NCI-H226 (cell line): ENCODE measurements at places on chromosomes 1 and 21.

DNA sequence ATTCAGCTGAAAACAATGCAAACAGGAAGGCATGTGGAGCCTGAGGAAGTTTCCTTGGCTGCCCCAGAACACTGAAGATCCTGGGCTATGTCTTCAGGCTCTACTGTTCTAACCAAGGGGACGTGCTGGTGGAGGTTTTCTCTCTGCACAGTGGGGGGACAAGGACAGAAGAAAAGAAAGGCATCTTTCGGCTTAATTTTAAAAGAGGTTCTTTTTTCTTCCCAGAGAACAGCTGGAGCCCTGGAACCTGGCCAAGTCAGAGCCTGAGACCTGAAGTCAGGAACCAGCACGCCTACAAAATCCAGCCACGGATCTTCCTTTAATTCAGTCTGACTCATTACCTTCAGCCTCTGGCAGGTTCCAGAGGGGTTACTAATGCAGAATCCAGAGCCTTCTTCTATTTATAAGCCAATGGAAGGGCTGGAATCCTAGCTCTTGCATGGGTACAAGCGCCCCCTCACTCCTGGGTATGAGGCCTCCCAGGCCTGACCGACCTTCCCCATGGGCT lies 19.8 kb downstream of the CTNNBIP1 start:
- DNase-seq, result peak; percentile 93

DNA sequence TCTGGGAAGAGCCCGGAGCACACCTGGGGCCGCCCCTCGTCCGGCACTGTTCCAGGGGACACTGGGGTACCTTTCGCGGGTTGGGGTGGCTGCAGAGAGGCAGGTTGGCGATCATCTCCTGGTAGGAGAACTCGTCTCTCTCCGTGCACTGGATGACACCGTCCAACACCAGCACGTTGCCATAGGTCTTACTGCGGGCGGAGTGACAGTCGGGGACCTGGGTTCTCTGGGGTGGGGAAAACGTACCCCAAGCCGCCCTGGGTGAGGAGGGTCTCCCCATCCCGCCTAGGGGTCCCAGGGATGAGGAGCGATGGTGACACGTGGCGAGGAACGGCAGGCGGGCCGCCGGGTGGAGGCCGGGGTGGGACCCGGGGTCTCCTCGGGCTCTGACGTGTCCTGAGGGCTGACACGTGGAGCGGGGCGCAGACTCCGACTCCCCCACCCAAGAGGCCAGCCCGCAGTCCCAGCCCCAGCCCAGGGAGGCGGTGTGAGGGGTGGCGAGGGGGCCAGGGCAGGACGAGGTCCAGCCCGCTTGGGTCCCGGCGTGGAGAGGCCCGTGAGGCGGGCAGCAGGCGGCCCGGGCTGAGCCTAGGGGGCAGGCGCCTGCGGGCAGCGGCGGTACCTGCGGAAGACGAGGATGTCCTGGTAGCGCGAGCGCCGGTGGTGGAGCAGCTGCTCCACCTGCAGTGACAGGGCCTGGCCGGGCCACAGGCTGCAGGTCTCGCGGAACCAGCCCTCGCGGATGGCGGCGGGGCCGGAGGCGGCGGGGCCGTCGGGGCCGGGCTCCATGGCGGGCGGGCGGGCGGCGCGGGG lies 457 bp downstream of the SRM start:
- DNase-seq, result no peak

DNA sequence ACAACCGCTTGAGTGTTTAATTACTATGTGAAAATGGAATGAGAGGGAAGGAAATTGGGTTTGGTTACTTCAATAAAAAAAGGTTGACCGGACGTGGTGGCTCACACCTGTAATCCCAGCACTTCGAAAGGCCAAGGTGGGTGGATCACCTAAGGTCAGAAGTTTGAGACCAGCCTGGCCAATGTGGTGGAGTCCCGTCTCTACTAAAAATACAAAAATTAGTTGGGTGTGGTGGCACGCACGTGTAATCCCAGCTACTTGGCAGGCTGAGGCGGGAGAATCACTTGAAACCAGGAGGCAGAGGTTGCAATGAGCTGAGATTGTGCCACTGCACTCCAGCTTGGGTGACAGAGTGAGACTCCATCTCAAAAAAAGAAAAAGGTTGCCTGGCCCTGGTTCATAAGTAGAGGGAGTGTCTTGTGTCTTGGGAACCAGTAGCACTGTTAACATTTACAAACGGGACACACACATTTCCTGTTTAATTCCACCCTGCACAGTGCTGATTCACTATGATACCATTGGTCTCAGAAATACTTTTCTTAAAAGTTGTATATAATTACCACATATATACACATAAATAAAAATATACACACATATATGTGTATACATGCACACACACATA lies 27.6 kb upstream of the CLDN14 start:
- no peak for DNase-seq

DNA sequence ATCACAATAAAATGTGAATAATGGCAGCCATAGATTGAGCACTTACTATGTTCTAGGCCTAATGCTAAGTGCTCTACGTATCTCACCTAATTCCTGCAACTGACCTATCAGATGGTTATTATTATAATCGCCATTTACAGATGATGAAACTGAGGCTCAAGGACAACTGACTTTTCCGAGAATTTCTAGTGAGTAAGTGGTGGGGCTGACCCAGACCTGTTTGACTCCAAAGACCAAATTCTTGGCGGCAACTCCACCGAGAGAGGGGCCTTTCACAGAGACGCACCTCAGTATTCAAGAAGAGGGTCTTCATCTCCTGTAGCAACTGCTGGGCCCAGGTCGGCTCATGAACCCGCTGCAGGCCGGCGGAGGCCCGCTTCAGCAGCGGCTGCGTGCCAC lies 573 bp downstream of the TMEM234 start:
- no peak for DNase-seq

- DNase-seq, result no peak
Observed at GRCh38 chr1:154844297-154844681, 25.8 kb downstream of the KCNN3 start.

DNA sequence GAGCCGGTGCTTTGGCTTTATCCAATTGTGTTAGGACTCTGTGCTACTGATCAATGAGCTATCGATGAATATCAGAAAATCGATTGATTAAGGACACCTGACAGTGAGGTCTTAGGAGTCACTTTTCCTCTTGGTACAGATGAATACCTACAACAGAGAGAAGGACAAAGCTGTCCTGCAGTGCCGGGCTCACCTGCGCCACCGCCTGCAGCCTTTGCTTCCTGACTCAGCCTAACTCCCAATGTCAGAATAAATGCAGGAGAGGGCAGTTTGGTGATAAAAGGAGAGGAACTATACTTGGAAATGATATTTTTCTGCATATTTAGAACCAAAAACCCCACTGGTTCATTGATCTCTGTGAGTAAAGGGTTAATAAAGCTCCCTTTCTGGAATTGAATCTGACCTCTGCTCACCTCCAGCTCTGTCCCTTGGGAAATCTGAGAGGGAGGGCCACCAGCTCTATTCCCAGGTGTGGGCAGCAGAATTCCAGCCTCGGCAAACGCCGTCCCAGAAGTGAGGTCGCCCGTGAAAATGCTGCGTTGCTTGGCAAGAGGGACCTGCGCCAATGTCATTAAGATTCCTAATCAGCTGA lies 39.3 kb downstream of the POFUT2 start:
- no peak for DNase-seq

DNA sequence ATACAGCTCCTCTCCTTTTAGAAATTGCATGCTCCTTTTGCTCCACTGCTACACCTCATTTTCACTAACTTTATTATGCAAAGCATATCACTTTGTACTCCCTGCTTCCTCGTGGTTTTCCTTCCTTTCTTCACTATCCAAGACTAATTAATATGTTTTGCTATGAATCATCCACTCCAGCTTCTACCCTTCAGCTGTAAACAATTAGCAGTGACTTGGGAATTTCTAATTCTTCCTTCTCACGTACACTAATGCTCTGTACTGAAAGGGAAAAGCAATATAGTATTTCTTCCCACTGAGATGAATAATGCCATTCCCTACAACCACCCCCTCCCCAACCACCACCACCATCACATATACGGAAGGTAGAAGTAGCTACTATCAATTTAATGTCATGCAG lies 1917.0 kb downstream of the MRPL39 start:
- no peak for DNase-seq

DNA sequence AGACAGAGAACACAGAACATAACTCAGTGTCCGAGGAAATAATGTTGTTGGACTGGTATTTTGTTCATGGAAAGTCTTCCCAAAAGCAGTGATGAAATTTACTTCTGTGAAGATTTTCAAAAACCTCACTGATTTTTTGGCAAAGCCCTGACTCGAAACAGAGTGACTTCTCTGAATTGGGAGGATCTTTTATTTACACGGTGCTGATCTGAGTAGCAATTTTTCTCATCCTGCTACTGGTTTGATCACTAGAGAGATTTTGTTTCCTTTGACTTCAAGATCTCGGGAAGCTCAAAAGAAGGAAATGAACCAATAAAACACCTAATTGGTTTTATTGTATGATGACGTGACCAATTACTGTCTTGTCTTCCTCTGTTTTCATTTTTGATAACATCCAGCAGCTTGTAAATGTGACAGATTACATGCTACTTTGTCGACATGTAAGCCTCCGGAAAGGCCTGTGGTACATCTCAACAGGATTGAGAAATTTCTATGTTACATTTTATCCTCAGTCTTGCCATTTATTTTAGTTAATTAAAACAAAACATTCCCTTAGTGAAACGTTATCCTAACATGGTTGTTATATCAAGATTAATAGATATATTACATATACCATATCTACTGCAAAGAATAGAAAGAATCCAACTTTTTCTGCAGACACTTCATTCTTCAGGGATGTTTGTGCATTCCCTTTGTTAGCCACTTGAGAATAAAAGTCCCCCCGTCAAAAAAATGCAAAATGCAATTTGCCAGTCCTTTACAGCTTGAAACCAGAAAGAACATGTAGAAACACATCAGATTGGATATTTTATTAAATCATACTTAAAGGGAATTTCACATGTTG lies 42.8 kb upstream of the IFI44L start:
- DNase-seq, result no peak
